ENCODE measurements at places on chromosomes 5 and 9.

- no peak for DNase-seq
Observed at GRCh38 chr5:72840041-72840440, 23.6 kb downstream of the TNPO1 start.

DNA sequence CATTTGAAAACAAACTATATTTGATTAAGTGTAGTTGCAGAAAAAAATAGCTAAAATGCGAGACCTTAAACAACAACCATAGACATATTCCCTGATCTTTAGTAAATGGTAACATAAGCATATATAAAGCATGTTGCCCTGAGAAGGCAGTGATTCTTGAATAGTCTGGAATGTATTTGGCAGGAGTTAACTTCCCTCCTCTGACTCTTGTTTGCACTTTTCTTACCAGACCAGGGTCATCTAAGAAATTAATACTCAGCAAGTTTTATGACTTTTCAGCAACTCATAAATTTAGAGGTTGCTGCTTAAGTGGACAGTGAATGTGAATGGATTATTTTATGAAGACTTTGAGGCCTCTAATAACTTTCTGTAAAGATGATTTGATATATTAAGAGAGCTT is 55.3 kb upstream of the NUDT12 start:
- DNase-seq, result no peak

DNA sequence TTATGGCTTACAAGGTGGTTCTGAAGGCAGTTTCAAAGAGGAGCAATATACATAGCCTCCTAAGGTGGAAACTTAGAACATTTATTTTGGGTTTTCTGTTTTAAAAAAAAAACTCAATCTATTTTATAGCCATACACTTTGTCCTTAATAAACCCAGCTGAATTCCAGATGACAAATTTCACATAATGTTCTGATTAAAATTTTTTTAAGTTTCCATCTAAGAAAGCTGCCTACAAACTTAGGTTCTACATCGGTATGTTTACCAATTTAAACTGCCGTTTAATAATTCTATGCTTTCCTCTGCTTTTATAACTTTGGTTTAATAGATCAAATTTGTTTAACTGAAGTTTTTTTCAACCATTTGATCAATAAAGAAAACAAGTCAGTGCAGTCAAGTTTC is 12.5 kb downstream of the NR3C1 start:
- no peak for DNase-seq

DNA sequence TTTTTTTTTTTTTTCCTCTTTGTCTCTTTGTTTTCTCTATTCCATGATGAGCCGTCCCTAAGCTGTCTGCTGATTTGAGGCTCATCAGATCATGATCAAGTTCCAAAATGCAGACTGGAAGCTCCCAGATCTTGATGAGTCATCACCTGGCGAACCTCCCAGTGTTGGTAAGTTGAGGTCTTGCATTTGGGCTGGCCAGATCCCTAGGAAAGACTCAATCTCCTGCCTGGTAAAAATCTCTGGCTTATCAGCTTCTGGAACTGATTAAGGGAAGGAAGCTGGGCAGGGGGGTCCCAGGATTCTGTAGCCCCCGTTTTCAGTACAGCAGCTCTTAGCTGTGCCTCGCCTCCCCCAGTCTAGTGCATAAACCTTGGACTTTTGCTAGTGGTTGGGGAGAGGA is 69.0 kb downstream of the TSPAN17 start:
- DNase-seq, result no peak

DNA sequence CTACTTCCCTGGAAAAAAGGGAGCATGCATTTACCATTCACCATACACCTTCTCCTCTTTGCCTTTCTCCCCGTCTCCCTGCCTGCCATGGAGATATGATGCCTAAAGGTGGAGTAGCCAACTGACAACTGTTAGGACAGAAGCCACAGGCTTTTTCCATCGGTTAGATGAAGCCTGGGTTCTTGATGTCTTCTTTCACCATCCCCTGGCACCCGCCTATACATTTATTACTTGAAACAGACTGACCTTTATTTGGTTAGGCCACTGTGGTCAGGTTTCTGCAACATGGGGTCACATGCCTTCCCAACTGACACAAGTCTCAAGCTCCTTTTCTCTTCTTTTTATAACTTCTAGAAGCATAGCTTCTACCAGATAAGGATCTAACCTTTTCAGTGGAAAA is 7.1 kb downstream of the LCP2 start:
- no peak for DNase-seq

GRCh38 chr5:8682381-8682780 is 813.4 kb downstream of the MTRR start:
- no peak for DNase-seq

DNA sequence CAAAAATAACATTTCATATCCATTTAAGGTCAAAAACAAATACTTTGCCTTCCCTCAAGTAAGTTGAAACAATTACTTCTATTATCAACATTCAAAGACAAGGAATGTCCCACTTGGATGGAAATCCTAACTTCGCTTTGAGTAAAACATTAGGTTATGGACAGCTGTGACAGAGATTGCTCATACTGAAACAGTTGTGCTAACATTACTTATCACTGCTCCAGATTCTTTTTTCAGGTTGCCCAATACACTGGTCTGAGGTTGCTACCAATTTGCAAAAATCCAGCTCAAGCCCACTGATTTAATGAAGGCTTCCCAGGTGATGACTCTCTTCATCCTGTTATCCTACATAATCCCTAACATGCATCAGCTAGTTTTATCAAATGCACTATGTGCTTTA is 98.3 kb downstream of the UBAP2 start:
- no peak for DNase-seq

DNA sequence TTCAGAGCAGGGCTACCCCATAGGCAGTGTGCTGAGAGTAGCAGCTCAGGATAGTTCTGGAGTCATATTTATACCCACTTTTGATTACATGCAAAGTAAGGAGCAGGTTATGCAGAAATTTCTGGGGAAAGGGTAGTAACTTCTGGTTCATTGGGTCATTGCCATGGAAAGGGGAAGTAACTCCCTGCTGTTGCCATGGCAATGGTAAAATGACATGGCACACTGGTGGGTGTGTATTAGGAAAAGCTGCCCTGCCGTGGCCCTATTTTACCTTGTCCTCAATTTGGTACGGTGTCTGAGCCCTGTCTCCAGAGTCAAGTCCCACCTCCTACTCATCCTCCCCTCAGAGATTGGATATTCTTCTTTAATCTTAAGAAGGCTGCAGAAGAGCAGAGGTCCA is 526.7 kb upstream of the TYRP1 start:
- no peak for DNase-seq
